ENCODE measurements at places on chromosomes 12 and 14.
A peak's percentile ranks its signal among the peaks of the same experiment; 100 is the strongest.

DNA sequence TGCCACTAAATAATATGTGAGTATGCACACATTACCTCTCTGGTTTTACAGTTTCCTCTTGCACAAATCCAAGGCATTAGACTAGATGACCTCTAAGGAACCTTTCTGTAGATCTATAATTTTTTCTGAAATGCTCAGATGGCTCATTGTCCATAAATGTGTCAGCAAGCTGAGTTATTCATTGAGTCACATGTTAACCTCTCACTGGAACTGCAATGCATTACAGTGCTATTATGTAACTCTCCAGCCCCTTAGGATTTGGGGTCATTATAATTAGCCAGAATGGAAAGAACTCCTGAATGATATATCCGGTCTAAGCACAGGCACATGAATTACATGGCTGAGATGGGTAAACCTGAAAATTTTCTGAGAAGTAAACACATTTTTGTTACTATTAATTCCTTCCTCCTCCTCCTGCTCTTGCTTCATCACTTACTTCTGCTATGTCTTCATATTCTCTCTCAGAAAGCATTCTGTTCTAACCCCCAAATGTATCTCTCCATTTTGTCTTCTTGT lies 20.3 kb upstream of the DRAM1 start:
- no peak for DNase-seq
- H3K4me3 ChIP-seq = no peak overlapping the region
- H3K4me1 ChIP-seq = peaks cover 24% of the 10 kb centered on the region
- no peak overlapping the region for H3K27ac ChIP-seq
- H3K27me3 ChIP-seq = no peaks in the 10 kb centered on the region

DNA sequence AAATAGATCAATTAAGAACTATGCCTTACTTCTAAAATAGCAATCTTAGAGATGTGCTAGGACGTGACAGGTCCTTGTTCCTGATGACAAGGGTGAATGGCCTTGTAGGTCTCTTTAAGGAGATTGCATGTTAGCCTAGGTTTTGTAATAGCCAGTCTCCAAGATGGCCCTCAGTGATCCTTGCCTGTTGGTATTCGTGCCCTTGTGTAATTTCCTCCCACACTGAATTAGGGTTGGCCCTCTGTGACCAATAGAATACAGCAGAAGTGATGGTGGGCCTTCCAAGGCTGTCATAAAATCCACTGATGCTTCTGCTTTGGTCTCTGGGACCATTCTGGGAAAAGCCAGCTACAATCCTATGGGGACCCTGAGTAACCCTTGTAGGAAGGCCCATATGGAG lies 38.2 kb upstream of the SNX6 start:
- DNase-seq = no peak
- no peaks in the 10 kb centered on the region for H3K4me1 ChIP-seq
- no peak overlapping the region for H3K27ac ChIP-seq
- peaks cover 6% of the 10 kb centered on the region for H3K27me3 ChIP-seq

DNA sequence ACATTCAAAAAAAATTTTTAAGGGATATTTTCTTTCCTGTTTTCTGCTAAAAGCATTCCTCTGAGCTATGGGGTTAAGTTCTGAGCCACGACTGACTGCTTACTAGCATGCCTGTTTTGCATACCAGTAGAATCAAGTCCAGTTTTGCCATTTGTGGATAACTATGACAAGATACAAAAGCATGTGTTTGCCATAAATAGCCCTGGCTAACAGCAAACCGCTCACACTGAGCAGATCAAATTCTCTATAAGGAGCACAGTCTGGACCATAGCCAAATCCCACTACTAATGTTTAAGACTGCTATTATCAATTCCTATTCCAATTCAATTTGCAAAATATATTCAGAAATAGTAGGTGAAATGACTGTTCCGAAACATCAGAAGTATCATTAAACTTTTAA lies 3.2 kb downstream of the CFL2 start:
- peaks cover 13% of the 10 kb centered on the region for H3K4me1 ChIP-seq
- DNase-seq = no peak
- peak overlapping the region; percentile 86 for H3K27ac ChIP-seq
- H3K27me3 ChIP-seq = no peaks in the 10 kb centered on the region
- peak overlapping the region; percentile 67 for H3K4me3 ChIP-seq
- peaks cover 16% of the 10 kb centered on the region for H3K36me3 ChIP-seq

DNA sequence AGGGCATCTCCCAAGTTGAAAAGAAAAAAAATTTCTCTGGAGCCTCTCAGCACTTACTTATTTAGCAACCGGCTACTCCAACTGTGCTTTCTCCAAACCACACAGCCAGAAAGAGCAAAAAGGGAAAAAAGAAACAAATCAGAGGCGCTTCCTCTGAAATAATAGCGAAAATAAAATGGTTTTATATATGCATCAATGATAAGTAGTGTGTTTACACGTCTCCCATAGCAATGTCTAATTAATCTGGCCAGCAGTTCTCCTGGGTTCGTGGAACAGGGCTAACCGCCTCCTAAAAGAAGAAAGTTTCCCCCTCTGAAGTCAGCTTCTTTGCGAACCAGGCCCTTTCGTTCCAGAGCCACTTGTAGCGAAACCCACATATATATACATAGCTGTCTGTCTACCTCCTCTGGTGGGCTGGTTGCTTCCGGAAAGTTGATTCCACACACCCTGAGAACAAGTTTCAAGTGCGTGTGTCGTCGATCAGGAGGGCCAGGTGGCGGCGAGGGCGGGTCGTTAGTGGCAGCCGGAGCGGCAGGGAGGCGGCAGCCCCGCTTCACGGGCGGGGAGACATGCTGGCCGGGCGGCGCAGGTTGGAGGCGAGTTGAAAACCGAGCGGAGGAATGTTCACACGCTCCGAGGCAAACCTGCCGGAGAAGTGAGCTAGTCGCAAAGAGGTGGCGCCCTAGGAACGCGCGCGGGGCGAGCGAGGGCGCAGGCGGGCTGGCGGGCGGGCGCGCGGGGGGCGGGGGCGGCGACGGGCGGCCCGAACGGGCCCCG lies 2.7 kb downstream of the PTHLH start:
- peak; percentile 79 for DNase-seq
- H3K27me3 ChIP-seq = peaks cover 94% of the 10 kb centered on the region
- H3K36me3 ChIP-seq = peaks cover 14% of the 10 kb centered on the region
- peak overlapping the region; percentile 88 for H3K27ac ChIP-seq
- peaks cover 5% of the 10 kb centered on the region for H3K4me1 ChIP-seq

- H3K27me3 ChIP-seq = no peaks in the 10 kb centered on the region
- DNase-seq = no peak
- no peak overlapping the region for H3K4me3 ChIP-seq
These were observed 361.2 kb downstream of the CCER1 start for GRCh38 chr12:90593596-90594295.

- DNase-seq = no peak
- no peak overlapping the region for H3K4me3 ChIP-seq
- no peak overlapping the region for H3K27ac ChIP-seq
- H3K4me1 ChIP-seq = peaks cover 26% of the 10 kb centered on the region
- H3K36me3 ChIP-seq = no peaks in the 10 kb centered on the region
These were observed 195.1 kb downstream of the PHETA1 start for GRCh38 chr12:111173836-111174235.

DNA sequence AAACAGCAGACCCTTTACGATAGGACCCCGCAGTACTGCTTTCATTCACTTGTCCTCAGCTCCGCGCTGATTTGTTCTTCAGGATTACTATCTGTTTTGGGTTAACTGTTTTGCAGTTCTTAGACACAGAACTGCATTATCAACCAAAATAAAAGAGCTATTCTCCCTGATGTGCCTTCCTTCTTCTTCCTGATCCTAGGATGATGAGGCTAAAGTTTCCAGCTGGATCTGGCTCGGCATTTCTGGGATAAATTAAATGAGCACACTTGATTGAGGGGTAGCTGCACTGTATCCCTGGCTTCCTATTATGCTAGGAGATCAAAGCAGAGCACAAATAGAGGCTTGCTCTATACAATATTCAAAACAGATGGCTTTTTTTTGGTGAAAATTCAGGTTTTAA lies 165.7 kb downstream of the FBXL14 start:
- no peaks in the 10 kb centered on the region for H3K4me1 ChIP-seq
- no peak overlapping the region for H3K4me3 ChIP-seq
- H3K36me3 ChIP-seq = peaks cover 33% of the 10 kb centered on the region
- H3K27me3 ChIP-seq = no peaks in the 10 kb centered on the region
- H3K27ac ChIP-seq = no peak overlapping the region

DNA sequence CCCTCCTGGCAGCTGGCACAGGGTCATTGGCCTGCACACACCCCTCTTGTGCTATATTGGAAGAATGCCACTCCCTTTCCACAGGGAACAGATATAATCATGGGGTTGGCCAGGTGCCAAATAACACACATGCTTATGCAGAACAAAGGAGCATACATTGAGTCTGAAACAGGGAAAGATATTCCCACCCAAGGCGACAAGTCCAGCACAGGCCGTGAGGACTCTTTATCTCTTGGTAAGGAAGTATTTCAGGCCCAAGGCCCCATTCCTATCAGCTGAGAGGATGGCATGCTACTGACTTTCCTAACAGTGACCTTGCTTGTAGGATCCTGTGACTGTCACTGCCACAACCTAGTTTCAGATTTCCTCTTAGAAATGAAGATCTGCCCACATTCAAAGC lies 59.0 kb upstream of the STXBP6 start:
- H3K27ac ChIP-seq = no peak overlapping the region
- H3K4me1 ChIP-seq = peaks cover 7% of the 10 kb centered on the region
- no peak overlapping the region for H3K4me3 ChIP-seq
- H3K36me3 ChIP-seq = no peaks in the 10 kb centered on the region

DNA sequence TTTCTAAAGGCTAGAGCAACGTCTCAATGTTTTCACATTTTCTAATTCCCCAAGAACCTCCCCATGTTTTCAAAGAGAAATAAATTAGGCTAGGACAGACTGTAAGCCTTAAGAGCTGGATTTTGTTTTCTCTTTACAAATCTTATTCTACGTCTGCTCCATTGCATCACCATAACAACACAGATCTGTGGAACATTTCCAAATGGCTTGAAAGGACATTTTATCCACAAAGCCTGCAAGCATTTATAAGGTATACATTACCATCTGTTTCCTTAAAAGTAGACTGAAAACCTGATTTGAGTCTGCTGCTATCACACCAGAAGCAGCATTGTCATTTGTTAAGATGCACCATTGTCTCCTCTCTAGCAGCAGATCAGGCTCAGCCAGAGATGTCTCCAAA lies 115.3 kb upstream of the PLEKHA5 start:
- H3K27ac ChIP-seq = no peak overlapping the region
- DNase-seq = no peak
- H3K36me3 ChIP-seq = no peaks in the 10 kb centered on the region
- no peaks in the 10 kb centered on the region for H3K27me3 ChIP-seq

- no peak for DNase-seq
- H3K4me3 ChIP-seq = no peak overlapping the region
- no peak overlapping the region for H3K27ac ChIP-seq
- peaks cover 3% of the 10 kb centered on the region for H3K27me3 ChIP-seq
These were observed 121.0 kb downstream of the FBXL14 start for GRCh38 chr12:1473418-1473817.
